ENCODE measurements at places on chromosomes 5 and 9.

- no peak for DNase-seq
Observed at GRCh38 chr5:54458221-54458620, 2.7 kb downstream of the HSPB3 start.

DNA sequence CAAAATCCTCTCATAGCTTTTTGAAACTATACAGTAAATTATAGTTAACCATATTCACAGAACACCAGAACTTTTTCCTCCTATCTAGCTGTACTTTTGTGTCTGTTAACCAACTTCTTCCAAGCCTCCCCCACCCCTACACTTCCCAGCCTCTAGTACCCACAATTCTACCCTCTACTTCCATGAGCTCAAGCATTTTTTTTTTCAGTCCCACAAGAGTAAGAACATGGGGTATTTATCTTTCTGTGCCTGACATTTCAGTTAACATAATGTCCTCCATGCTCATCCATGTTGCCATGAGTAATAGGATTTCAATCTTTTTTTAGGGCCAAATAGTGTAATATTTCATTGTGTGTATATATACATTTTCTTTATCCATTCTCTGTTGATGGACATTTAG, 128.3 kb upstream of the MAN2A1 start:
- DNase-seq, result no peak

GRCh38 chr5:136032564-136032963, 3.8 kb downstream of the TGFBI start:
- no peak for DNase-seq

DNA sequence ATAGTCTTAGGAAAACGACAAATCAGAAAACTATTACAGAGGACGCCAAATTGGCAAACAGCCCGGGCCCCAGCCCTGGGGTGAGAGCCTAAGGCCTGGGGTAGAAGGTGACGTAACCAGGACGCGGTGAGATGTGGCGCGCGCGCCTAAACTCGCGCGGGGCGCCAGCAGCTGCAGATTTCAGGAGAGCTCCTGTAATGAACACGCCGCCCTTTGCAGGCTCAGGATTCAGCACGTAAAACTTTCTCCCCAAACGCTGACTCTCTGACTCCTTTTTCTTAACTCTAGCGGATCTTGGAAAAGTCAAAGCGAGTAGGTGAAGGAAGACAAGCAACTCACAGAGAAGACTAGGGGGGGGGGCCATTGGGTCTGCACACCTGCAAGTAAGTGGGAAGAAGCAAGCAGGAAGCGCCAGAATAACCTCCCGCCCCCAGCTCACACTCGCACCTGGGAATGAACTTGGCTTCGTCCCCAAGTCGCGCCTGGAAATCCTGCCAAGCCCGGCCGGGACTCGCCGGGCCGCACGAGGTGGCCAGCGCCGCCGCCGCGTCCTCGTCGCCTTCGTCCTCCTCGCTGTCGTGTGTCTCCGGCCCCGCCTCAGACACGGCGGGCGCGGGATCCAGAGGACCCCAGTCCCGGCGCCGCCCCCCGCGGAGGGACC, 822 bp downstream of the RASEF start:
- DNase-seq, result no peak

DNA sequence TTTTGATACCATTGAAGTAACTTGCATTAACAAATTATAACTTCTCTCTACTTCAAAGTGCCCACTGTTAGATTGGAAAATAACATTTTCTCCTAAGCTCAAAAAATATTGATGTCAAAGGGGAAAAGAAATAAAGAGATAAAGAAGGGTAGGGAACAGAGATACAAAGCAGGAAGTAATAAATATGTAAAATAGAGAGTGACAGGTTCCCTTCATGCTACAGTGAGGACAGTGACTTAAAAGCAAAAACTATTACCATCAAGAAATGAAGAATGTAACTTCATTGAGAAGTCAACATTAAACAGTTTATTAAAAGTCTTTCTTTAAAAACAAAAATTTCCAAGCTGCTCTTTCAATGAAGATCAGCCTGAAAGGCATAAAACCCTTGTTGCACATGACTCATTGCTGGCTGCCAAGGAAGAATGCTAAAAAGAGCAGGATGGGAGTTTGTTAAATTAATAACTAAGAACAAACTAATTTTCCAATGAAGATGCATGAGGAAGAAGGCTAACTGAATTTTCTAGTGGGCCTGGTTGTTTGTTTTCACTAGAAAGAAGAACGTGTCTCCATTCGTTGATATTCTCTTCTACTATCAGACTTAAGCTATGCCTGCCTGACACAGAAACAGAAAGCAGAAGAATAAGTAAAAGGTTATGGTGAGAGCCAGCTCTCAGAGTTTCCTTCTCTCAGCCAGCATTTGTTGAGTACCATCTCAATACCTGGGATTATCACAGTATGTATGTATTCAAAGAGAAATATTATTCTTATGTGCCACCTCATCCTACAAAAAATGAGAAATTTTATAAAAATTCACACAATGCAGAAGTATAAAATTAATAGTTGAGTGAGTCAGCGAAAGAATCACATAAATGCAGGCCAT, 197.8 kb upstream of the NREP start:
- no peak for DNase-seq

DNA sequence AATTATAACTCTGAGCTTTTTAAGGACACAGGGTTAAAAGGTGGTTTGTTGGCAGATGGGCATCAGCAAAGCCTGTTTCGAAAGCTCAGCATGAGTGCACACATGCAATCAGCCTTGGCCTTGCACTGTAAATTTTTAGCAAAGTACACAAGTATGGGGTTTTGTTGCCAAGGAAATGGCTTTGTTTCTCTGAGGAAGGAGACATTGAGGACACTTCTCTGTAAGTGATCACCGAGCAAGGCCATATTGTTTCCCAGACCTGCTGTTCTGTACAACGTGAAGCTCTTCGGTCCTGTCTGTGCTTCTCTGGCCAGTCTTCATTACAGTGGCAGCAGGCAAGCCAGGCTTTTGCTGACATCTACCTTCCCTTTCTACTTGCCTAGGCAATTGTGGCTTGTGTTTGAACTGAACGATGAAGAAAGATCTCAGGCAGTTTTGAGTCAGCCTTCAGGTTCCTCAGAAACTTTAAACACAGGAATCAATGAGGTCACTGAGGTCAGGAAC, 27.9 kb upstream of the GLRX start:
- no peak for DNase-seq

DNA sequence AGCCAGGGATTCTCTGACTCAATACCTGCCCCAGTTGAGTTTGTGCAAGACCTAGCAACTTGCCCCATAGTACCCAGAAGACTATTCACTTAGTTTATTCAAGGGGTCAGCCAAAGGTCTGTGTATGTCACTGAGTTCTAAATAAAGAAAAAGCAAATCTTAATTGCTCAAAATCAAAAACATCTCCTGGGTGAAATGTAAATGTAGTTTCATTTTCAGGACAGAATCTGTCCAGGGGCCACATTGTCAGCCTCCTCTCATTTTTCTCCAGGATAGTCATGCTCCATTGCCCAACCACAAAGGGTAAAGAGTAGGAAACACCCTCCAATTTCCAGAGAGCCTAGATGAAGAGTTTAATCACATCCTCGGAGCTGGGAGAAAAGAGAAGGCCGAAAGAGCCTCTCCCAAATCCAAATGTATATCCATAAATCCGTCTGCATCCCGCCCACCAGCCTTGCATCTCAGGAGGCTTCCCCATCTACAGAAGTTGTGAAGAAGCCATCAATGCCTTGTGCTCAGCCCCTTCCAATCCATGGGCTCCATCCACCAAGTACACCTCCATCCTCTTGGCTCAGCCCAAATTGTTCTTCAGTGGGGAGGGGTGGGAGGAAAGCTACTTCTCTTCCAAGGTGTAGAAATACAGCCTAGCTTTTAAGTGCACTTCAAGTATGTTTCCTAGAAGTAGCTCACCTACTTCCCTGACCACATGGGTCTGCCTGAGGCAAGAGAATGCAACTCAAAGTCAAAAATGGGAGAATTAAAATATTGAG, 26.9 kb downstream of the ADAM19 start:
- no peak for DNase-seq

DNA sequence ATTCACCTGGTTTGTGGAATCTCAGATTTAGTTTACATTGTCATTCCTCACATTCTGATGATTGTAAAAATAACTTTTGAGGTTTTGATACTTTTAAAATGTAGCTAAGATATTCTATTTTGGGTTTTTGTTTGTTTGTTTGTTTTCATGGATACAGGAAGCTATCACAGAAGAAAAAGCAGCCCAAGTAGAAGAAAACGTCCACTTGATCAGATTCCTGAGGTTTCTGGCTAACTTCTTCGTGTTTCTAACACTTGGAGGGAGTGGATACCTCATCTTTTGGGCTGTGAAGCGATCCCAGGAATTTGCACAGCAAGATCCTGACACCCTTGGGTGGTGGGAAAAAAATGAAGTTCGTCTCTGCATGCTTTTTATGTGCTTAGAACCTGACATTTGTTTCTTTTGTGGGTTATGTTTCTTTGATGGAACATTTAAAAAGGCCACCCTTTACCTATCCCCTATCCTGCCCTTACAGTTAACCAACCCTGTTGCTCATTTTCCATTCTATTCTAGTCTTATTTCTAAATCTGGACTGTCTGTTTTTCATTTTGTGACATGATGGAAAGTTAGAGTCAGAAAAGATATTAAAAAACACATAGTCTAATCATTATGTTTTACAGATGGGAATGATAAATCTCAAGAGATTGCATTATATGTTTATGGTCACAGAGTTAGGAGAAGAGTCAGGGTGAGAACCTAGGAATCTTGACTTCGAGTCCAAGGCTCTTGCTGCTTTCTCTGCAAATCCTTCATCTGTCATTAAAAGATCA, 163.7 kb downstream of the ALDH1A1 start:
- DNase-seq, result no peak

GRCh38 chr9:110922145-110922544, 116.1 kb downstream of the LPAR1 start:
- no peak for DNase-seq

DNA sequence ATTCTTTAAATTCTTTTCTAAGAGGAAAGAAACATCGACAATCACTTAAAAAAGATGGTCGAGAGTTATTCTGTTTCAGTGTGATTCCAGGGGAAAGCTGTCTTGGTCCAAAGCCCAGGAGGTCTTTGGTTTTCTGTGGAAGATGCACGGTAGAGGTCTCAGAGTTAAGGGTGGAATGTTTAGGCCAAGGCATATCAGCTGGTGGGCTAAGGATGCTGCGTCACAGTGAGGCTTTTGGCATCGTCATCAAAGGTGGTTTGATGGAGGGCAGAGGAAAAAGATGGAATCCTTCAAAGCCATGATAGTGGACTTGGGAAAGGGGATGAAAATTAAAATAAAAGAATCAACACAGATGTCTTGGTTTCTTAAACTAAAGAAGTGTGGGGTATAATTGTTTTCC, 137.3 kb upstream of the ANKH start:
- peak; percentile 36 for DNase-seq

GRCh38 chr5:124810396-124811006, 64.1 kb upstream of the ZNF608 start:
- DNase-seq, result no peak

- DNase-seq, result no peak
Observed at GRCh38 chr5:63233361-63233760, 654.7 kb downstream of the LRRC70 start.

GRCh38 chr9:5839572-5839902, 6.6 kb upstream of the ERMP1 start:
- DNase-seq, result no peak

DNA sequence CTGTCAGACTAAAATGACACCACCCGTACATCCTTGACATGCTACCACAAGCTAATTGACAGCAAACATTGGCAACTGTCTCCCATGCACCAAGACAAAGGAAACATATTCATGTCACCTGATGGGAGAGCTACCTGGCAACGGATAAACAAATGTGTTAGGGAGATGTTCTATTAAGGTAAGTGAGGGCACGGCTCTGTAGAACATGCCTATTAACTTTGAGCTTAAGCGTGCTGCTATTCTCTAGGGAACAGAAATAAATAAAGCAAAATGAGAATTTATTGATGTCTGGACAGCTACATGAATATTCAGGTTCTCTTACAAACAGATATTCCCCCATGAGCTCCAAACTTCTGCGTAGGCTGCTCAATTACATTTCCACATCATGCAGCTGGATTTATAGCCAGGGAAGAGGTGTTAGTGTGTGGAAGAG, 361.4 kb upstream of the RFX3 start:
- DNase-seq, result no peak

DNA sequence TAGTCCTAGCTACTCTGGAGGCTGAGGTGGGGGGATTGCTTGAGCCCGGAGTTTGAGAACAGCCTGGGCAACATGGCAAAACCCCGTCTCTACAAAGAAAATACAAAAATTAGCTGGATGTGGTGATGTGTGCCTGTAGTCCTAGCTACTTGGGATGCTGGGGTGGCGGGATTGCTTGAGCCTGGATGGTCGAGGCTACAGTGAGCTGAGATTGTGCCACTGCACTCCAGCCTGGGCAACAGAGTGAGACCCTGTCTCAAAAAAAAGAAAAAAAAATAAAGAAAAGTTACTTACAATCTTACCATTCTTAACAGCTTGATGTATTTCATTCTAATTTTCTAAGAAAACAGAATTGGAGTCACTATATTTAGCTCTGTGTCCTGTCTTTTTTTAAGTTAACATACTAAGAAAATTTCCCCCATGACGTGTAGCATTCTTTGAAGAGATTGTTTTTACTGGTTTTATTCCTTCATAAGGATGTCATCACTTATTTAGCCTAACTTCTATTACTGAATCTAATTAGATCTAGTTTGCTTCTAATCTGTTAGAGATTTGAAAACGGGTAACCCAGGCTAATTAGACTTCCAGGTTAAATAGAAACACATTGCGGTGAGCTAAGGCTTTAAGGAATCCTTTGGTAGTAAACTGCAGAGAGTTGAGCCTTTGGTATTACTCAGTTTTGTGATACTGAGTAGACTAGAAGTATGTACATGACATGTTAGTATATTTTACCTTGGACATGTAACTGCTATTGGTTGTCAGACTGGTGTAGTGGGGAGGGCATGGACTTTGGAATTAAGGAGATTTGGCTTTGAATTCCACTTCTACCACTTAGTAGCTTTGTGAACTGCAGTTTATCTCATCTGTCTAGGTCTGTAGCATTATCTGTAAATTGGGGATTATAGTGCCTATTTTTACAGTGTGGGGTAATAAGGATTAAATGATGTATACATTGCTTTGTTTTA, 24.0 kb downstream of the HSPA4 start:
- no peak for DNase-seq

GRCh38 chr5:180908998-180909731, 10.2 kb downstream of the BTNL8 start:
- no peak for DNase-seq

- no peak for DNase-seq
Observed at GRCh38 chr9:127703289-127703946, 3.4 kb upstream of the CFAP157 start.

GRCh38 chr5:34930462-34930844, 1.1 kb downstream of the DNAJC21 start:
- no peak for DNase-seq
